ENCODE measurements at places on chromosomes 12 and 14.

DNA sequence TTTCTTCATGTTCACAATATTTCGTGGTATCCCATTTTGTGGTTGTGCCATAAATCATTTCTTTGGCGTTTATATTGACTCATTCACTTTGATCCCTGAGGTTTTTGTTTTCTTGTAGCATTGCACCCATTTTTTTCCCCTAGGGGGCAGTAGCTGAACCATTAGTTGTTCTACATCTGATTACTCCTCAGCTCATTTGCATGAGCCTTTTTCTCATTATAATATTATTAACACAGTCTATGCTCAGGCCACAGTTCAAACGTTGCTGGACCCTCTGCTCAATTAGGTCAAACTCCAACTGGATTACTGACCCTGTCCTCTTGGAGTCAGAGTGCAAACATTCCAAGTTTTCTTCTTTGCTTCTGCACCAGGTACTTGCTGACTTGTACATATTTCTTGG, 475.4 kb upstream of the SEL1L start:
- DNase-seq = no peak
- H3K27ac ChIP-seq = no peak overlapping the region
- H3K4me1 ChIP-seq = no peaks in the 10 kb centered on the region
- H3K4me3 ChIP-seq = no peak overlapping the region

DNA sequence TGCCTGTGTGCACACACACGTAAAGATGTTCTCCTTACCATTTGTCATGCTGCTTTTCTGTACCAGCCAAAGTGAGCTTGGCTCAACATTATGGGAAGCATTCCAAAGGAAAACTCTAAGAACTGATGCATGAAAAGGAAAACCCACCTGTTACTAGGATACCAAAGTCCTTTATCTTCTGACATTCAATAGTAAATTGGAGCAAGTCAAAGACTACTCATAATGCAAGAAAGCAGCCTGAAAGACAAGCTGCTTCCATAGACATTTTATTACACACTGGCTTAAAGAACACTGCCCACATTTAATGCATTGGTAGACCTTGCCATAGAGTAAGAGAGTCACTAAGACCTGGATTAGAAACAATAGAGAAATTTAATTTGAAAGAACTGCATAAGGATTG, 159.0 kb downstream of the LRIG3 start:
- no peak for DNase-seq
- H3K27ac ChIP-seq = no peak overlapping the region
- peaks cover 7% of the 10 kb centered on the region for H3K36me3 ChIP-seq

DNA sequence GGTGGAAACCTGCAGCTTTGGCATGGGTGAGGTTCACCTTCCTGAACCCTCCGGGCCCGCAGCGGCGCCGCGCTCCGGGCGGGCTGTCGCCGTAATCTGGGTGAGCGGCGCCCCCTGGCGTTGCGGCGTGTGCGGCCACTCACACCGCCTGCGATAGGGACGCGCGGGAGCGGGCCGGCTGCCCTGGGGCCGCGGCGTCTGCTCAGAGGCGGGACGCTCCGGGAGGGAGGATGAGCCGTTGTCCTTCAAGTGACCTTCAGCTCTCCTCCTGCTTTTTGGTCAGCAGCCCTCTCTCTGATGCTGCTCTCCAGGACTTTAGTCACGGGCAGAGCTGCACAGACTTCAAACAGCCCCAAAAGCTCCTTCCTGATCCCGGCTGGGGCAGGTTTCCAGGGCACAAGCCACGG, 211.7 kb upstream of the FKBP4 start:
- peak; percentile 23 for DNase-seq
- peaks cover 1% of the 10 kb centered on the region for H3K27me3 ChIP-seq
- H3K27ac ChIP-seq = no peak overlapping the region
- H3K36me3 ChIP-seq = peaks cover under 1% of the 10 kb centered on the region
- peaks cover 8% of the 10 kb centered on the region for H3K4me1 ChIP-seq
- no peak overlapping the region for H3K4me3 ChIP-seq

DNA sequence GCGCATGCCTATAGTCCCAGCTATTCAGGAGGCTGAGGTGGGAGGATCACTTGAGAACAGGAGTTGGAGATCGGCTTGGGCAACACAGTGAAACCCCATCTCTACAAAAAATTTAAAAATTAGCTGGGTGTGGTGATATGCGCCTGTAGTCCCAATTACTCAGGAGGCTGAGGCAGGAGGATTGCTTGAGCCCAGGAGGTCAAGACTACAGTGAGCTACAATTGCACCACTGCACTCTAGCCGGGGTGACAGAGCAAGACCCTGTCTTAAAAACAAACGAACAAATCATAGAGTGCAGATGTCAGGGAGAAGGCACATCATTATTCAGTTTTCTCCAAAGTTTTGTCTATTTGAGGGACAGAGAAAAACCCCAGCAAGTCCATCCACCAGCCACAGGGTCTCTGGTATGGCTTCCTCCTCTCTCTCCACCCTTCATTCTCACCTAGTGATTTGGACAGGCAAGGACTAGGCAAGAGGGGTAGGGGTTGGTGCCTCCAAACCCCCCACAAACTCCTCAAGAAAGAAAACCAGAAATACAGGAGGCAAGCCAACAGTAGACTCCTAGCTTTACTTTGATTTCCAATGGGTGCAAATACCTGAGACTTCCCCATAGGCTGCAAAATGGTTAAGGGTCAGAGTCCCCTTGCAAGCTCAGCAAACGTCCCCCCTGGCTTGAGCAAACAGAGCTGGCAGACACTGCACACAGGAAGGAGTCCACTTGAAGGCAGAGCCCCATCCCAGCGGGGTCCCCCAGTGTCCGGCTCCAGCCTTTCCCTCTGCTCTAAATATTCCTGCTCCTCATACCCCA, 26.5 kb upstream of the RPLP0 start:
- DNase-seq = no peak
- no peak overlapping the region for H3K4me3 ChIP-seq
- peaks cover 12% of the 10 kb centered on the region for H3K36me3 ChIP-seq
- H3K27ac ChIP-seq = peak overlapping the region; percentile 97
- H3K27me3 ChIP-seq = peaks cover 7% of the 10 kb centered on the region

GRCh38 chr12:44433659-44434058, 442.5 kb downstream of the NELL2 start:
- H3K27ac ChIP-seq = no peak overlapping the region
- no peaks in the 10 kb centered on the region for H3K27me3 ChIP-seq
- H3K36me3 ChIP-seq = no peaks in the 10 kb centered on the region
- no peak for DNase-seq
- H3K4me1 ChIP-seq = no peaks in the 10 kb centered on the region
- no peak overlapping the region for H3K4me3 ChIP-seq

GRCh38 chr12:121167232-121167820, 34.6 kb downstream of the P2RX7 start:
- H3K27me3 ChIP-seq = peaks cover 10% of the 10 kb centered on the region
- peaks cover 14% of the 10 kb centered on the region for H3K4me1 ChIP-seq
- DNase-seq = no peak
- H3K4me3 ChIP-seq = no peak overlapping the region

DNA sequence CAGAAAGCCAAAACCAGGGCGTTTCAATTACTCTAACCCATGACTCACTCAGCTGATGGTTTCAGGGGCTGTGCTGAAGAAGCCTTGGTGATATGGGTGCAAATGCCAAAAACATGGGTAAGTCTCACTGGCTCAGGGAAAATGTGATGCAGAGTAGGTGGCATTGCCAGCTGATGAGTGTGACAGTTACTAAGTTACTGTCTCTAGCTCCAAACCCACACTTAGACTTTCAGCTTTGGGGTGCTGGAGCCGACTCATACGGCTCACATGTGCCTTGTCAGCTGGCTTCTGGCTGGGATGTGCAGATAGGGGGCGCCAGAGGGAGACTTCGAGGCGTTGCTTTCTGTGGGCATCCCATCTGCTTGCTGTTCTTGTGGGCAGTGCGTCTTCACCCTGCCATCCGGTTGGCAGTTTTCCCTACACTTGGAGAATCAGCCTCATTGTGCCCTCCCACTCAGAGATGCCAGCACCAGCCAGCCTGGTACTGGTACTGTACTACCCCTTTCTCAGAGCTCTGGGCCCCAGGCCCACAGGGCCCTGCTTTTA, 11.1 kb upstream of the KRT7 start:
- H3K27me3 ChIP-seq = no peaks in the 10 kb centered on the region
- H3K4me3 ChIP-seq = no peak overlapping the region
- peaks cover 27% of the 10 kb centered on the region for H3K36me3 ChIP-seq
- DNase-seq = peak; percentile 66
- no peak overlapping the region for H3K27ac ChIP-seq

DNA sequence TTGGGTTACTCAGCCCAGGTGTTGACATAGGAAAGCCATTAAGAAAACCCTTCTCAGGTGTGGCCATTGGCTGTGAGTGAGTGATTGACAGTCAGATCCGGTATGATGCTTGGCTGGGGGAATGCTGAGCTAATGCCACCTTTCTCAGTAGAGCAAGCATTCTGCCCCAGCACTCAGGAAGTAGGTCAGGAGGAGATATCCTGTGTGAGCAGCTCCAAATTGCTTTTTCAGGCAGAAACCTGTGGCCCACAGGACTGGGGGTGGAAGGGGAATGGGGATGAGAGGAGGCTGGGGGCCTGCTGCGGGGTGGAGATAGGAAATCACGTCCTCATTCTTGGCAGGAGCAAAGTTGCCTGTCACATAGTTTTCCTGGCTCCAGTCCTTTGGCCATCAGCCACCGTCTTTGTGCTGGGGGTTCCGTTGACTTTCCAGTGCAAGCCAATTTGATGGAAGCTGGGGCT, 55.7 kb downstream of the NINJ2 start:
- DNase-seq = no peak
- H3K4me1 ChIP-seq = peaks cover 16% of the 10 kb centered on the region
- no peaks in the 10 kb centered on the region for H3K36me3 ChIP-seq
- peaks cover 5% of the 10 kb centered on the region for H3K27me3 ChIP-seq

DNA sequence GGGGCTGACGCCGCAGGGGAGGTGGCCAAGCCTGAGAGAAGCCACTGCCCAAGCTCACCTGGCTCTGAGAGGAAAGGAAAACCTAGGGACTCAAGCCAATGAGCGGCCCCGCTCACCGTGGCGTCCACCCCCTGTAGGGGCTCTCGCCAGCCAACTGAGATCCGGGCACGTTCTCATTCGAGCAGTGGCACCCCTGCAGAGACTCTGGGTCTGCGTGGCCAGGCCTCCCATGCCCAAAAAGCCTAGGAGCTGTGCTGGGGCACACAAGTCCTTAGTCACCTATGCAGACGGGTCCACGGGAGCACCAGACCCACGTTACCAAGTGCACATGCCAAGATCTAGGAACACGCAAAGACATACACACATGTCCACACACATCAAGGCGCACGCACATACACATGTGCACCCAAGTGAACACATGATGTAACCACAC, 106.2 kb downstream of the NCOR2 start:
- peaks cover 30% of the 10 kb centered on the region for H3K4me1 ChIP-seq
- peaks cover 41% of the 10 kb centered on the region for H3K36me3 ChIP-seq
- H3K4me3 ChIP-seq = no peak overlapping the region

- peaks cover 32% of the 10 kb centered on the region for H3K27me3 ChIP-seq
- H3K27ac ChIP-seq = no peak overlapping the region
- DNase-seq = no peak
These were observed 17.3 kb upstream of the FIGNL2 start for GRCh38 chr12:51865757-51866270.

- peaks cover 14% of the 10 kb centered on the region for H3K36me3 ChIP-seq
- H3K27ac ChIP-seq = peak overlapping the region; percentile 72
- no peak for DNase-seq
- H3K4me3 ChIP-seq = peak overlapping the region; percentile 45
These were observed 86.0 kb upstream of the SLC38A2 start for GRCh38 chr12:46458500-46459102.

GRCh38 chr12:88756917-88757316, 176.6 kb upstream of the KITLG start:
- no peak overlapping the region for H3K27ac ChIP-seq
- no peaks in the 10 kb centered on the region for H3K36me3 ChIP-seq
- no peak overlapping the region for H3K4me3 ChIP-seq
- peaks cover 8% of the 10 kb centered on the region for H3K4me1 ChIP-seq

DNA sequence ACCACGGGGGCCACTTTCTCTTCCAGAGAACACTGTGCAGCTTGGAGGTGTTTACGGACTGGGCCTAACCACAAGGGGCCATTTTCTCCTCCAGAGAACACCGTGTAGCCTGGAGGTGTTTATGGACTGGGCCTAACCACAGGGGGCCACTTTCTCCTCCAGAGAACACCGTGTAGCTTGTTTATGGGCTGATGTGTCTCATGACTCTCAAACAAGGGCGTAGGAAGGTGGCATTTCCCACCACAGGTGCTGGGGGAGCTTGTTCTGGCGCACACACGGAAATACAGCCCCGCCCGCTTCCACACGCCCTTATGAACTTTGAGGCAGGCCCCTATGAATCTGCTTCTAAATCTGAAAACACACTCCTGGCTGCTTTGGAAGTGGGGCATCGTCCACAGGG, 174.6 kb upstream of the SFSWAP start:
- H3K4me3 ChIP-seq = no peak overlapping the region
- no peaks in the 10 kb centered on the region for H3K36me3 ChIP-seq
- no peak for DNase-seq

DNA sequence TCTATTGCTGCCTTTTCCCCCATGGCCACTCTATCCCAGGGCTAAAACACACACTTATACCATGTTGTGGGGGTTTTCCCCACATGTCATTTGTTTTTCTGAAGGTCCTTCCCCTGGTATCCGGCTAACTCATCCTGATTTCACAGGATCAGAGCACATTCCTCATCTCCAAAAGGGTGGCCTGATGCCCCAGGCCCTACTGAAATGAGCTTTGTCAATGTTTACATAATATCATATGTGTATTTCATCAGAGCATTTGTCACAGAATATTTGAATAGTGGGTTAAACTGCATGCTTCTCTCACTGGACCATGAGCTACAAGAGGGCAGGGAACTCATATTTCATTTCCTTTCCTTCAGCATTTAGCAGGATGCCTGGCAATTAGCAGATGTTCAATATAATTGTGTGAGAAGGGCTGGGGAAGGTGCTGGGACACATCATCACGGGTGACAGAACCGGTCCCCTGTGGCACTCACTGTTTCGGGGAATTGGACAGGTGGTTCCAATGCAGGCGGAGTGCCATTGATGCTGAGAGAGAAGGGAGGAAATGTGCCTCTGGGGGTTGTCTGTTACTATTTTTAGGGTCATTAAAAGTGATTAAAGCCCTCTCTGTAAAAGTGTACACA, 26.8 kb downstream of the EMP1 start:
- peaks cover 17% of the 10 kb centered on the region for H3K36me3 ChIP-seq
- H3K4me3 ChIP-seq = peak overlapping the region; percentile 66
- peaks cover 8% of the 10 kb centered on the region for H3K27me3 ChIP-seq
- H3K27ac ChIP-seq = peak overlapping the region; percentile 89

GRCh38 chr14:77251870-77252269, 19.1 kb downstream of the NGB start:
- no peak for DNase-seq
- H3K4me1 ChIP-seq = no peaks in the 10 kb centered on the region
- H3K36me3 ChIP-seq = no peaks in the 10 kb centered on the region
- no peak overlapping the region for H3K4me3 ChIP-seq
- H3K27ac ChIP-seq = no peak overlapping the region

Measured in HFFc6 (cell line).